ENCODE measurements at places on chromosomes 11 and 22.

- no peak for DNase-seq
These were observed 317.9 kb downstream of the TMEM135 start for GRCh38 chr11:87355596-87355995.

GRCh38 chr11:36750349-36750748, 152.3 kb upstream of the RAG2 start:
- DNase-seq, result no peak

GRCh38 chr22:36687516-36687915, 16.0 kb downstream of the CACNG2 start:
- no peak for DNase-seq

DNA sequence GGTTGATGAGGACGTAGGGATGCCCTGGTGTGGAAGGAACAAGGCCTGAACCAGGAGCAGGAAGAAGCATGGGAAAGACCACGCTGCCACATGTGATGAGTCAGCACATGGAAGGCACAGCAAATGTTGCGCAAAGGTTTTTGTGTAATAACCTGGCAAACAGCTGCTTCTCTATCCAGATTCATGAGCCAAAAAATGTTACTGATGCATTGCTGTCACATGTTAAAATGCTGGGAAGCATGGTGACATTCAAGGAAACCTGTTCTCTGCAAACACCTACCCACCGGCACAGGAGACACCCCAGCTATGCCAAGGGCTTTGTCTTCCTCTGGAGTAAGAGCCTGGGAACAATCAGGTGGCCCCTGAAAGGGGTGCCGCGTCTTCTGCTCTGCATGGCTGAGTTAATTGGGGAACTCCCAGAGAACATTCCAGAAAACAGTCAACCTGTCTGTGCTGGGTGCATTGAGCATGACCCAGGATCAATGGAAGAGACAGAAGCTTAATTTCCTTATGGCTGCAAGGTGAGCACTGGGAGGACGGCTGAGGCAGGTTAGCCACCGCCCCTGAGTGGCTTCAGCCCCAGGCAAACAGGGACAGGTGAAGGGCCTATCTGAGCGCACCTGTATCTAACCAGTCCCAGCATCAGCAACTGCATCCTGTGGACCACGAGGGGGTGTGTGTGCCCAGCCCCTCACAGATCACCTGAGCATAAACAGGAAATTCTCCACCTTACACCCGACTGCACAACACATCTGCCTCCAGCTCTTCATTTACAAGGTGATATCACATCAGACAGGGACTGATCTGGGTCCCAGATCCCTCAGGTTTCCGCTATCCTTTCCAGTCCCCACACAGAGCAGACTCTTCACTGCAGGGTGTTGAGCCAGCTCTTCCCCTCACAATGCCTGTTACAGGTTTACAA, 108.4 kb downstream of the GGTLC2 start:
- peak; percentile 23 for DNase-seq

GRCh38 chr11:107184986-107185385, 166.7 kb upstream of the GUCY1A2 start:
- no peak for DNase-seq

DNA sequence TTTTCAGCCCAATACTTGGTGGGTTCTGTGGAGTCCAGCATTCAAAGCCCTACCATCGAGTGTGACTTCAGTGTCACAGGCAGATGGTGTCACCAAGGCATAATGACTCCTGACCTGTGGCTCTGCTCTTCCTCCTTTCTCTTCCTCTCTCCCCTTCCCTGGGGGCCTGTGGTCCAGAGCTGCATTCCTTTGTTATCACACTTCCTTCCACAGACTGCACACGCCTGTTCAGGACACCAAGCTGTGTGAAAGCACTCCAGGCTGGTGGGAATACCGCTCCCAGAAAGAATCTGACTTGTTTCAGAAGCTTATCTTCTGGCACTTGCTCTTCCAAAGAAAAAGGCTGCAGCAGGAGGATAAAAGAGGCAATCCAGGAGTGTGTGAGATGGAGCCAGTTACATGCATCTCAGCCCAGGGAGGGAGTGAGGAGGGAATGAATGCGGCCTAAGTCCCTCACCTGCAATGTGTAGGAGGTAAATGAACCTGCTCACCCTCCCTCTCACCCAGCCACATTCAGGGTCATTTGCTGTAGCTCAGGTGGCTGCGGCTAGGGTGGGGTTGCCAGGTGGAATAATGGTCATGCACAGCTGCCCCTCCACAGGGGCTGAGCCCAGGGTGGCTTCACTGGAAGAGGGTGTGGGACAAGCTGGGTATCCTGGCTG, 79.3 kb downstream of the ADAMTS15 start:
- DNase-seq, result no peak

DNA sequence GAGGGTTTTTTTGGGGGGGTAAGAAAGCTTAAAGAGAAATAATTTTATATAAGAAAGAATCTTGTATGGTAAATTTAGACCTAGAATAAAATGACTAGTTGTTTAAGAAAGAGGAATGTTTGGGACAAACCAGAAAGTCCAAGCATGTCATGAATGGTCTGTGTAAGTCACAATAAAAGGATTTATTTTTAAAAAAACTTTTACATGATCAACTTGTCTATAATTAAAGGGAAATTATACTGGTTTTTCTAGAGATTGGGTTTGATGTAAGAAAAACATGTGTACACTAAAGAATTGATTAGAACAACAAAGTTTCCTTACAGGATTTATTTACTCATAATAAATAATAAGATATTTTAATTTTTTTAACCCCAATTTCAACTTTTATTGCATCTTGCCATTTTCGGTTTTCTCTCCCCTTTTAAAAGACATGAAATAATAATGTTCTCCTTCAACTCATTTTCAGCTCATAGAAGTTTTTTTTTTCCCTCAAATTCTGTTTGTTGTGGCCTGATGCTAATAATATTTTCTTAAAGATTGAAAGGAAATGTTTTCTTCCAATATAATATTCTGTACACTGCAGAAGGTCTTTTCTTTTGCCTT, 35.4 kb upstream of the INCENP start:
- no peak for DNase-seq

- DNase-seq, result no peak
These were observed at the start of gene EHF for GRCh38 chr11:34620820-34621792. EHF (plus strand) TSS chr11:34621093; CDS start chr11:34642631, 21,538 bp downstream.

DNA sequence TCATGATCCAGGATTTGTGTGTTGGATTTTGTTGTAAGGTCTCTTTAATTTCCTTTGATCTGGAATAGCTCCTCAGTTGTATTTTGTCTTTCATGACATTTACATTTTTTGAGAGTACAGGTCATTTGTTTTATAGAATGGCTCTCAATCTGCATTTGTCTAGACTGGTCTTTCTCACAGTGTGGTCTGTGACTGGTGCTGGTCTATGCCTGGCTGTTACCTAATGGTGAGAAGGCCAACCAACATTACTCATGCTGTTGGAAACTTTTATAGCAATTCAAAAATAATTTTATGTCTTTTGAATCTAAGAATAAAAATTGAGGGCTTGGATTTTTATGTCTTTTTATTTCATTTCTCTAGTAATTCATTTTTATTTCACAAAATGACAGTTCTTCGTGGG, 3.9 kb upstream of the NCR3LG1 start:
- DNase-seq, result no peak

DNA sequence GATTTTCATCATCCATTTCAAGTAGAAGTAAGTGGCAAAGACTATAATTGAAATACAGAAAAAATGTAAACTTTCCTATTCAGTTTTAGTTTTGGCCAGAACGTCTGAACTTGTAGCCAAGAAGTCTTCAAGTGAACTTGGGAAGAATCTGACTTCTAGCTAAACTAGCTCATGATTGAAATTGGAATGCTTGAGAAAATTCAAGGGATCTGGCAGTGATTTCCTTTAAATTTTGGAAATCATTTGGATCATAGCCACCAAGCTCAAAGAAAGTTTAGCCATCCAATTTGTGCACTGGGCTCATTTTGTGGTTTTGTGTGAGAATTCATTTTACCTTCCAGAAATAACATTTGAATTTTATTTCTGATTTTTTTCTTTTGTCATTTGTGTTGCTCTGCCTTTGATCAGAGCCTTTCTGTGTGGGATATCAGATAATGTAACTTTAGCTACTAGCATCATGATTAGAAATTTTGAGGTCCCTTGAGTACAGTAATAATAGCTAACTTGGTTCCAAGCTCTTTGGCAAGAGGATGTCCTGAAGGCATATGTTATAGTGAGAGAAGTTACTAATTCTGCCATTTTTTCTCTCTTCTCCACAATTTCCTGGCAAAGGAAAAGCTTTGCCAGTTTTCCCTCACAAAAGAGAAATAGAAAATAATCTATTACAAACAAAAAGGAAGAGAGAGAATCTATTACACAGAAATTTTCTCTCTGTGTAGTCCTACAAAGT, 2123.7 kb upstream of the RAG2 start:
- no peak for DNase-seq

DNA sequence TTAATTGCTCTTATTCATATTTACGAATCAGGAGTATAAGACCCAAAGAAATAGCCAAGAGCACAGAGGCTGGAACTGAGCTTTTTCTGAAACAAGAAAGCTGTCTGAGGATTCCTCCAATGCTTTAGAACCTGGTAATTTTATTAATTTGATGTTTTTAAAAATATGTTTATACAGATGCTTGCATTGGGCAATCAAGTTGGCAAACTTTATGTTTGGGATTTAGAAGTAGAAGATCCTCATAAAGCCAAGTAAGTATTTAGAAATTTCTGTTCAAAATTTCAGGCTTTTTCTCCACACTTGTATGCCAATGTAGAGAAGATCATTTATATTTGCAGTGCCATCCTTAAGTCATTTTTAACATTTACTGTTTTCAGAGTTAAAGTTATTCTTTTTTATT, 24.3 kb upstream of the HIKESHI start:
- no peak for DNase-seq

GRCh38 chr11:72058416-72059034, 21.8 kb downstream of the NUMA1 start:
- DNase-seq, result no peak

DNA sequence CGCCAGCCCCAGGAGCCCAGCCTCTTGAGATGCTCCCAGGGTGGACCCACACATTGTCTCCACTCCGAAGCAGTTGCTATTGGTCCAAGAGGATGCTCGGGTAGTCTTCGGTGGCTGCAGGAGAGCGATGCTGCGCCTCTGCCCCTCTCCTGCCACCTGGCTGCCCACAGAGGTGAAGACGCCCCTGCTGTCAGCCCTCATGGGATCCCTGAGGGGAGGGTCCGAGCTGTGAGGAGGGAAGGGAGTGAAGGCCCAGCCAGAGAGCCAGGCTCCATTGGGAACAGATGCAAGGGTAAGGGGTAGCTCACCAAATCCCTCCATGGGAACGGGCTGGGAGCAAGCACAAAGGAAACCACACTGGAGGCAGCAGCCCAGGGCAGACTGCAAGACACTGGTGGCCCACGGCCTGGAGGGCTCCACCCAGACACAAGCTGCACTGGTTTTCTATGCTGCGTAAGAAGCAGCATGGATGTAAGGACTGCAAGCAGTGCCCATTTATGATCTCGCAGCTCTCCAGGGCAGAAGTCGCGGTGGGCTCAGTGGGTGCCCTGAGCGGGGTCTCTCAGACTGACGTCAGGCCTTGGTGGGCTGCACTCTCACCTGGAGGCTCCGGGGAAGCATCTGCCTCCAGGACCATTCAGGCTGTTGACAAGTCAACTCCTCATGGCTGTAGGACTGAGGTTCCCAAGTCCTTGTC, 15.7 kb downstream of the TSPAN32 start:
- no peak for DNase-seq

- no peak for DNase-seq
These were observed 19.7 kb downstream of the CLNS1A start for GRCh38 chr11:77617892-77618291.

- no peak for DNase-seq
These were observed 114.0 kb downstream of the ZNF280B start for GRCh38 chr22:22394591-22394990.

DNA sequence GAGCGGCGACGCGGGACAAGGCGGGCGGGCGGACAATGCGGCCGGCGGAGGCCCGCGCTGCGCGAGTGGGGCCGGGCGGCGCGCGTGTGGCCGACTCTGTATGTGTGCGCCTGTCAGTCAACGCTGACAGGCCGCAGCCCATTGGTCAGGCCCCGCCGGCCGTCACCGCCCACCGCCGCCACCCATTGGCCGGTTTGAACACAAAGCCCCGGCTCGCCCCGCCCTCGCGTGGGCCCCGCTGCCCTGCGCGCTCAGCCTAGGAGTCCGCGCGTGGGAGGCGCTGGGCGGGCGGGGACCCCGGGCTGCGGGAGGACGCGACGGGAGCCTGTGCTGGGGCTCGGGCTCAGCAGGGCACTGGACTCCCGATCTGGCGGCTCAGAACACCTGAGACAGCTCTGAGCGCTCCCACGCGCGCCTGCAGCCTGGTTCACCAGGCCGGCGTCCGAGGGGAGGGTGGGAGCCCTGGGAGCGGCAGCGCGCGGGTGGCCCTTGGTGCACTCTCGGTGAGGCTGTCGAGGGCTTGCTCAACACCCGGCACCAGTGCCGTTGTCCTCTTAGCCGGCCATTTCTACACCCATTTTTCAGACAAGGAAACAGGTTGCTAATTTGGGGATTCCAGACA, at the start of gene SUN2:
Gene SUN2, minus strand, starts transcription at position 88 of the 622 bp plus-strand sequence. CDS start 3,370 bp downstream, outside the sequence.
- DNase-seq, result peak; percentile 92

DNA sequence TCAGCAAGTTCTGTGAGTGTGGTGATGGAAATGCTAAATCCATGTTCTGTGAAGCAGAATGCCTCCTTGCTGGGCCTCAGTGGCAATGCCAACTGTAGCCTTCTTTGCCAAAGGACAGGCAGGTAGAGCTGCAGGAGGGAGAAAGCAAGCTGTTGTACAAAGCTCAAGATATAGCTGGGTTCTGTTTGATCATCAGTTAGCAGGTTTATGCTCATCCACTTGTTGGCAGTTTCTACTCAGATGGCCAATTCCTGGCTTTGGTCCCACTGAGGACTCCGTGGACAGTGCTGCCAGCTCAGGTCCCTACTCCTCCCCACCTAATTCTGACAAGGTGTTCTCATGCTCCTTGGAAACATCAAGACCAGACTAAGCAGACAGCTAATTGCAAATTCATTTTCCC, 65.1 kb downstream of the PRSS23 start:
- DNase-seq, result no peak

DNA sequence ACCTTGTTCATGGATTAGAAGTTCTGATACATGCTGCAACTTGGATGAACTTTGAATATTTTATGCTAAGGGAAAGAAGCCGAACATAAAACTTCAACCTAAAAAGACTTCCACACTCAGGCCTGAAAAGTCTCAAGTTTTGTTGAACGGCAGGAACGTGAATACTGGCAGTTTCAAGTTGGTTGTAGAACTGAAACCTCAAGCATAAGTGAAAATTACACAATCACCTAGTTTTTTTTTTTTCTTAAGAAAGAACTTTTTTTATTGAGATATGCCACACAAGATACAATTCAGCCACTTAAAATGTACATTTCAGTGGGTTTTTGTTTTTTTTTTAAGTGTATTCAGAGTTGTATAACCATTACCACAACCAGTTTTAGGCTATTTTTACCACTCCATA, 50.8 kb upstream of the ADORA2A start:
- DNase-seq, result no peak

DNA sequence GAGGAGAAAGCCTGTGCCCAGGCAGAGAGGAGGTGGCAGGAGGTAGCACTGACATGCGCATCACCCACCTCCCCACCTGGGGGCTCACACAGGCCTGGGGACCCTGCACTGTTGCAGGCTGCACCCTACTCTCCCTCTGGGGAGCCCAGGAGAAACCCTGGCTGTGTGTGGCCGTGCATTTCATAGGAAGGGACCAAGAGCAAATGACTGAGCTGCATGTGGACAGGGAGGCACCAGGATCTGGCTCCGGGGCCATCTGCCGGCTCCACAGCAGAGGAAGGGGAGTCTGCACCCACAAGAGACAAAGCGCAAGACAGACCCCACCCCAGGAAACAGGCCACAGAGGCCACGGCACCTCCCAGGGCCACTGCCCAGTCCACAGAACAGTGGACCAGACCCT, 22.7 kb downstream of the BID start:
- DNase-seq, result no peak

All from T-helper 9 cell (primary cell).